Panc1 (cell line): ENCODE measurements at places on chromosomes 5 and 9. TPM values are rescaled to one million over a fixed set of nuclear protein-coding genes. Genes with fewer than 3 reads are reported as not detected.

Gene DIRAS2
- total RNA-seq, result 0.03 TPM

Gene HRH2
- 0.33 TPM for total RNA-seq

Gene SLC25A25
- 10.7 TPM for total RNA-seq

Gene DND1
- total RNA-seq, result 1.8 TPM

Gene ROR2
- total RNA-seq, result 5.9 TPM
